Ascending aorta (tissue), 2 donors: ENCODE measurements at places on chromosomes 7 and 10.

DNA sequence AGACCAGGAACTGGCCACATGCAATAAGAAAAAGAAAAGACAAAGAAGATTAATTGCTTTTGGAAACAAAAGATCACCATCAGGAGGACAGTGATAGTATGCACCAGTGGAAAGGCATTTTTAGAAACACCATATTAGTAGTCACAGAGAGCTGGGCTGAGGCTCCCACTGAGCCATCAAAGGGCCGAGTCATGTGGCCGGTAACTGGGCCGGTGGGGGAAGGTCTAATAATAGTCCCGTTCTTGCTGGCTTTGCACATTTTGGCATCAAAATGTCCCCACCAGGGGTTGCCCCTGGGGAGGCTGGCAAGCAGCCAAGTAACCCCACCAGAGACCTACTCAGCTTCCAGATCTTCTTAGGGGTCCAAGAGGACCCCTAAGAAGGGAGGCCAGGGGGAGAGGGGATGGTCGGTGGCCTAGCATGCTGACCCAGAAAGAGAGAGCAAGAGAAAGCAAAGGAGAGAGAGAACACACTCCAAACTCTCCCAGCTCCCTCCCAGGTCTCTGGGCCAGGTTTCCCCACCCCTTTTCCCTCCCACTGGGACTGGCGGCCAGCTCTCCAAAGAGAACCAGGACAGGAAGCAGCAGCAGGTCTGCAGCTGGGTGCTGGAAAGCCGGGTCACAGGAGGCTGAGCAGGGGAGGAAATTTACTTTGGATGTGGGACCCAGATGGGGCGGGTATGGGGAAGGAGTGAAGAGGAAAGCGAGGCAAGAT lies 70.2 kb upstream of the FGFR2 start:
- DNase-seq, result peak; percentile 77

- DNase-seq, result peak; percentile 13
Measured at GRCh38 chr10:12508165-12508564, 158.8 kb downstream of the CAMK1D start.

DNA sequence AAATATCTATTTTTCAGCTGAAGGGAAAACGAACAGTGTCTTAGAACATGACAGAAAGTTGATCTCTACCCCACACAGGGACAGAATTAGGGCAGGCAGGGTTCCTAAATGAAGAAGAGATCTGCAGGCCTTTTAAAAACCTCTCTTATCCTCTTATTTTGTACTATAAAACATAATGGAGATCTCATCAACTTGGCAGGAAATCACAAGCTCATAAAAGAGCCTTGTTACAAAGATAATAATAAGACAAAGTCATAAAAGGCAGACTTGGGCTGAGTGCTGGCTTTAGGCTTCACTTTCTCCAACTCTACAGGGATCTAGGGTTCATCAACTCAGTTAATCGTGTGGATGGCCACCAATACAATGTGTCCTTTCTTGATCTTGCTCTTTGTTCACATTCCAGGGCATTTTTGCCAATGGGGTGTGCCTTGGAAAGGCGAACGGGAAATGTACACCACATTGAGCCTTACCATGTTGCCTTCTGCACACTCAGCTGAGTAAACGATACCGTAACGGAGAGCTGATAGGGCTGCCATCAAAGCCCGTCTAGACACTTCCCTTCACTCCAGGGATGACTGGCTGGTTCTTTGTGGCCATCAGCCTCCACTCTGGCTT lies 7.1 kb upstream of the TEX36 start:
- DNase-seq, result no peak

GRCh38 chr7:69882269-69882668 lies 284.0 kb downstream of the AUTS2 start:
- DNase-seq, result no peak

GRCh38 chr10:77516575-77516974 lies 121.0 kb downstream of the KCNMA1 start:
- no peak for DNase-seq

GRCh38 chr7:55534262-55534915 lies 37.9 kb downstream of the VOPP1 start:
- DNase-seq, result peak; percentile 42

DNA sequence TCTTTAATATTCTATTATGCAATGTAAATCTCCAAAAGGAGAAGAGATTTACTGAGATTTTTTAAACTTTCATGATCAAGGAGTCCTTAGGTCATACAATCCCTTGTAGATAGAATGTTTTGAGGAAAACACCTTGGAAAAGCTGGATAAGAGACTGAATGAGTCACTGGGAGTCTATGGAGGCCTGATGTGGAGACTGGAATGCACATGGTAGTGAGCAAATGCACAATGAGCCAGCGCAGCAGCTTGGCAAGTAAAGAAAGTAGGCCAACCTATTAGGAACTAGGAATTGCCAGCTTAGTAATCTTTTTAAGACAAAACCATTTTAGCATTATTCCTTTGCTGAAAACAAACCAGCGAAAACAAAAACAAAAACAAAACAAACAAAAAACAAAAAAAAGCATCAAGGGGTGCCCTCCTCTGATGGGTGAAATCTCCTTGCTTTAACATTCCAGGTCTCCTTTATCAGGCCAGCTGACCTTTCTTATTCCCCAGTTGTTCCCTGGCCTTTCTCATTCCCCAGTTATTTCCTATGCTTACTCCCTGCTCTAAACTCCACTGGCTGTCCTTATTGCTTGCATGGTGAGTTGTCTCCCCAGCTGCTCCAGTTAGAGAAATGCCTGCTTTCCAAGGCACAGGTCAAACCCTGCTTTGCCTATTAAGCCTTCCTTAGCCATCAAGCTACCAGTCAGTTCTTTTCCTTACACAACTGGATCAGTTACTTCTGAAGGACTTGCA lies 135.8 kb downstream of the PLCE1 start:
- peak; percentile 80 for DNase-seq

DNA sequence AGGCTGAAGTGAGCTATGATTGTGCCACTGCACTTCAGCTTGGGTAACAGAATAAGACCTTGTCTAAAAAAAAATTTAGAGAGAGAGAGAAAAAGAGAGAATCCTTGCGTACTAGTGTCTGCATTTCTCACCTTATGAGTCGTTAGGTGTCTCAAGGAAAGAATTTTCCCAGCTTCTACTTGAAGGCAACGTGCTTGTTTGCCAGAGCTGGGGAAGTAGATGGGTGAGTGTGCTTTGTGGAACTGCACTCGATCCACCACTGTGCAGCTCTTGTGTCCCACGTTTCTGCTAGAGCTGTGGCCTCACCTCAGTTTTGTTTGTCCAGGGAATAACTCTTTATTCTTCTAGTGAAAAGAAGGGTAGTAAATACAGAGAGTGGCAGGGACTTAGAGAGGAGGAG lies 38.9 kb downstream of the HDAC9 start:
- DNase-seq, result no peak

- DNase-seq, result no peak
Measured at GRCh38 chr7:128727239-128727638, 11.9 kb upstream of the CALU start.

GRCh38 chr7:128093614-128094570 lies 62.7 kb upstream of the LRRC4 start:
- DNase-seq, result no peak

GRCh38 chr7:46156086-46156485 lies 235.0 kb upstream of the IGFBP3 start:
- no peak for DNase-seq

GRCh38 chr10:30728766-30729165 lies 99.2 kb upstream of the LYZL2 start:
- no peak for DNase-seq

- DNase-seq, result no peak
Measured at GRCh38 chr10:131076356-131076755, 235.2 kb downstream of the TCERG1L start.

- DNase-seq, result peak; percentile 56
Measured at GRCh38 chr7:51276967-51277366, 39.6 kb downstream of the COBL start.

DNA sequence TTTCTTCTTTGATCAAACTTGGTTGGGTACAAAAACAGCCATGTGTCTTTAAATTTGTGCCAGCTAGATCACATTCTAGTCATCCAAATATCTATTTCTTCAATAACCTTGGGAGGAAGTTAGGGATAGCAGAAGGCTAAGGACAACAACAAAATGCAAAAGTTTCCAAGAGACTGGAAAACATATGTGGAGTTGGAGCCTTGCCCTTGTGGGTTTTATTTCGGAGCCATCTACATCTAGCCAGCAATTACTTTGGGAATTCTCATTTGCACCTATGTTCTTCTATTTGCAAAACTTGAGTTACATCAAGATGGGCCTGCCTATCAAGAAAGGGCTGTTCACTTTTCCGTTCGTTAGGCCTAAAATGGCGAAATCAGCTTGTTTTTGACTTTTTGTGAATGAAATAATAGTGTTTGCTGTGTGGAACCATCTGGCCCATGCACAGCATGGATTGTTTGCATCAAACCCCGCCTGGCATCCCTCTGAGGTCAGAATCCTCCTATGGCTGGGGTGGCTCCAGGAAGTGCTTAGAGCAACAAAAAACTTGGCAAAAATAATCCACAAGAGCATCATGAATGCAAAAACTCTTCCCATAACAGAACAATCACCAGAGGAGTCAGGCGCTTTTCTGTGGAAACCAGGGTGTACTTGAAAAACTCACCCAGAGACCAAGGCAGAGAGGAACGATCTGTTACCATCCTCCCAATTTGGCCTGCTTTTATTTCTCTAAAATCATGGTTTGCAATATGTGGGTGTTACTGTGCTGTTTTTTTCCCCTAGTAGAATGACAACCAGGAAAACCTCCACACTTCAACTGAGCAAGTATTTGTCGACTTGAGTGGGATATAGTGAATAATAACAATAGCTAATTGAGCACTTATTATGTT lies 36.2 kb upstream of the XPNPEP1 start:
- DNase-seq, result no peak

- no peak for DNase-seq
Measured at GRCh38 chr10:118870467-118871243, 115.9 kb upstream of the CACUL1 start.

DNA sequence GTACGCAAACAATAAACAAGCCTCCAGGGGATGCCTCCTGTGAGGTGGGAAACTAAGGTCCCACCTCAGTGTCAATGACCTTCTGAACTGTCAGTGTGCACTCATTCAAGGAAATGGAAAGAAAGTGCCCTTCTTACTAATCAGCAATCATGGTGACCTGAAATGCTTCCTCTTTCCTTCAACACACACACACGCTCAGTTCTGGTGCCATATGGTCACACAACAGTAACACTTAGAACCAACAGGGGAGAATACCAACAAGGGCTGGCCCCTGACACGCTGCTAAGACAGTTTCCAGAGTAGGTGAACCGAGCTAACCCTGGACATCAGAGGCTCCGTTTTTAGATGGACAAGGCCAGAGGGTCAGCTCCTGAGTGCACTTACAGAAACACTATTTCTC lies 42.1 kb upstream of the EFCAB10 start:
- DNase-seq, result no peak

DNA sequence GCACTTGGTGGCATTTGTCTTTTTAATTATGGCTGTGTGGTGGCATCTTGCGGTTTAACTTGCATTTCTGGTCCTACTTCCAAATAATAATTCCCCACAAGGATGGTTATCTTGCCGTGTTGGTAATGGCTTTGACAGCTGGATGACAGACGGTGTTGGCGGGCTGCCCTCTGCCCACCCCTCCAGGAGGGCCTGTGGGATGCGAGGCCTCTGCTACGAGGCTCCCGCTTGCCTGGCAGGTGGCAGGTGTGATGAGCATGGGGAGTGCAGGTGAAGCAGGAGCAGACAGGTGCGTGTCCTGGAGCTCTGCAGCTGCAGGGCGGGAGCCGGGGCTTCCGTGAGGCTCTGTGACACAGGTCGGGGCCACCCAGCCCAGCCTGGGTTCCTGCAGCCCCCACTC lies 11.8 kb downstream of the INPP5A start:
- no peak for DNase-seq

DNA sequence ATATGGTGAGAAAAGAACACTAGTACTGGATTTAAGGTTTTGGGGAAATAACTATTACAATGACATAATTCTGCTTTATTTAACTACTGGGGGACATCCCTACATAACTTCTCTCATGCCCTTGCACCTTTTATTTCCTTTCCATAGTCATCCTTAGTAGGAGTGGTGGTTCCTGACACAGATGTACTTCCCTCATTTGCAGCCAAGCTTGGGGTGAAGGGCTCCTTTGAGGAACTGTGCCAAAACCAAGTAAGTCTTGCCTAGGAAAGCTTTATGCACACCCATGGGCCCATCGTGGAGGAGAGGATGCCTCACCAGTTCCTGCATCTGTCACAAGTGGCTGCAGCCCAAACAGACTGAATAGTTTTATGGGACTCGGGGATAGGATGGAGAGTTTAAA lies 20.6 kb downstream of the ZDHHC6 start:
- DNase-seq, result no peak

GRCh38 chr10:124015991-124016390 lies 77.4 kb downstream of the CHST15 start:
- no peak for DNase-seq

- no peak for DNase-seq
Measured at GRCh38 chr7:148114804-148115203, 475.8 kb upstream of the C7orf33 start.

GRCh38 chr7:84123965-84124547 lies 70.5 kb downstream of the SEMA3A start:
- DNase-seq, result no peak

DNA sequence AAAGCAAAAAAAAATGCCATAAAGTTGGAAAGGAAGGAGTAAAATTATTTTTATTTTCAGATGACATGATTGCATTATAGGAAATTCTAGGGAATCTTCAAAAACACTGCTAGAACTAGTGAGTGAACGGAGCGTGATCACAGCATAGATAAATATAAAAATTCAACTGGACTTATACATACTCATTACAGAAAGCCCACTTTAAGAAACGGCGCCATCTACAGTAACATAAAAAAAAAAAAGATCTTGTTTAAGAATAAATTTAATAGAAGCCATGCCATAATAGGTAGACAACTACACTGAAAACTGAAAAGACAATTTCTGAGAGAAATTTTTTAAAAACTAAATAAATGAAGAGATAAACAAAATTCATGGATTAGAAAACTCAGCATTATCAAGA lies 623.1 kb upstream of the MGMT start:
- DNase-seq, result no peak

DNA sequence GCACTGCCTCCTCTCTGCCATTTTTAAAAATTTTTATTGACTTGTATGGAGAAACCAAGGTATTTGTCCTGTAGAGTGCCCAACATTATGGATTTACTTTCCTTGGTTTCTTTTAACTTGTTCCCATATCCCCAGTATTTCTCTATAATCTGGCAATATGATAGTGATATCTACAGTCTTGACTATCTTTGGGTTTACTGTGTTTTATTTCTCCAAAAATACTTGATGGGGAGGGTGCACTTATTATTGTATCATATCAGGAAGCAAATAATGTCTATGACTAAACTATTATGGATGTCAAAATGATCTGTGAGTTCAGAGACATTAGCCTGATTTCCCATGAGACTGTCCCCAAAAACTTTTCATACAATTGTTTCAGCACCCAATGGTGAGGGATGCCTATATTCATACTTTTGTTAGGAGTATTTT lies 6.6 kb downstream of the TFPI2 start:
- DNase-seq, result no peak
